ENCODE measurements at places on chromosomes 6 and 20. TPM values are rescaled to one million over a fixed set of nuclear protein-coding genes. Genes with fewer than 3 reads are reported as not detected.
A peak's percentile ranks its signal among the peaks of the same experiment; 100 is the strongest.

DNA sequence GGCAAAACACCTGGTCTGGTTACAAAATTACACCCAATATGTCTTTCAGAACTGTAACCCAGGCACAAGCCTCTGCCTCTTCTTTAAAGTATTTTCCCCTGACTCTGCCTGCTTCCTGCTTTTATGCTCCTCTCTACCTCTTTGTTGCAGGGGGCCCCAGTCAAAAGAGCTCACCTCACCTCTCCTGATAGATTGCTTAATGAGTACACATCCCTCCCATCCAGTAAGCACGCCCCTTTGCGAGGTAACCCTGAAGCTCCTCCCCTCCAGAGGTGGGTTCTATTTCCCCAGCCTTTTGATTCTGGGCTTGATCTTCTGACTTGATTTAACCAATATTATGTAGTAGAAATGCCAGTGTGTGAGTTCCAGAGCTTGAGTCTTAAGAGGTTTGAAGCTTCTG is 56.6 kb upstream of the EYA2 start:
- no peak overlapping the region for H3K4me3 ChIP-seq
- peaks cover 8% of the 10 kb centered on the region for H3K27me3 ChIP-seq
- no peak for DNase-seq

Gene SNAP25
- total RNA-seq, result 3.9 TPM

- no peaks in the 10 kb centered on the region for H3K4me1 ChIP-seq
- H3K27ac ChIP-seq, result no peak overlapping the region
- no peak for DNase-seq
- H3K27me3 ChIP-seq, result peaks cover 2% of the 10 kb centered on the region
- no peak overlapping the region for H3K4me3 ChIP-seq
Measured at GRCh38 chr20:62350098-62350628, 16.9 kb downstream of the LAMA5 start.

Gene RNF182
- not detected for total RNA-seq

DNA sequence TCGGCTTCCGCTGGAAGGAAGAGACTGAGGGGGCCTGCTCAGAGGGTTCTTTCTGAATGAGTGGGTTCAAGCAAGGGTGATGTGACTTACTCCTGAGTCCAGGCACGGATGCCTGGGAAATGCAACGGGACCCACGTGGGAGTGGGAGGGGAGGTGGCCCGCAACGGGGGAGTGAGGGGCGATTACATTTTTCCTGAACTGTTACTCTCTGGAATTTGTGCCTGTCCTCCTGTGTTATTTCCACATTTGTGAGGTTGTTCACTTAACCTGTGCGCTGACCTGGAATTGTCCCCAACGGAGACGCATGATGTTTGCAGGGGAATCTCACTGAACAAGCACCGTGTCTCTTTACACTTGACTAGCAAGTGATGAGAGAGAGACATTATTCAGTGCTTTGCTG is 209.4 kb downstream of the CDH4 start:
- no peak overlapping the region for H3K27ac ChIP-seq
- H3K4me3 ChIP-seq, result no peak overlapping the region
- DNase-seq, result no peak
- no peaks in the 10 kb centered on the region for H3K4me1 ChIP-seq
- H3K27me3 ChIP-seq, result no peaks in the 10 kb centered on the region
- H3K36me3 ChIP-seq, result no peaks in the 10 kb centered on the region

Gene ANGPT4
- total RNA-seq, result not detected

DNA sequence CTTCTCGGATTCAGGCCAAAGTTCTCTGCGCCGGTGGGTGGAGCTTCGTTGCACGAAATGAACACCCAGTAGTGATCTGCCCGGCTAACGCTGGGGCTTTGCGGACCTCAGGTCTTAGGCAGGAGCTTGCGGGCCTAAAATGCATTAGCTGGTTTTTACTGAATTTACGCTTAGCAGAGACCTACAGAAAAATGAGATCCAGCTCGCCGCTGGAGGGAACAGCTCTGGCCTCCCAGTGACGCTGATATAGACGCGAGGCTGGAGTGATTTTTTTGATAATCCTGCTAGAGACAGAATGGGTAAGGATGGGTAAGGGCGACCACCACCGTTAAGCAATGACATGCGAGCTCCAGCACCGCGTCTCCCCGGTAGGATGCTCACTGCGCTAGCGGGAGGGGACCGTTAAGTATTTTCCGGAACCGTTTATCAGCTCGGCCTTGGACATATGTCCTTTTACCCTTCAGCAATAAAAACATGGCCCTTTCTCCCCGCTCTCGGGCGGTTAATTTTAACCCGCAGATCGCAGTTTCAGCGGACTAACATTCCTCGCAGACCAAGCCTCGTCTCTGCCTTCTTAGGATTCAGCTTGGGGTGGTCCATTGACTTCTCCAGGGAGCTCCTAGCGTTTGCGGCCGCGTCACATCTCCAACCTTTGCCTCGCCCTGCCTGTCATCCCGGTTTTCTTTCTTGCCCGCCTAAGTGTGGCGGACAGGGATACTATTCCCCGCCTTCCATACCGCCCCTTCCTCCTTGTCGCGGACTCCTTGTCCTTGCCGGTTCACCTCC is 109.3 kb downstream of the GPX5 start:
- H3K4me1 ChIP-seq, result peaks cover 14% of the 10 kb centered on the region
- H3K36me3 ChIP-seq, result no peaks in the 10 kb centered on the region
- no peak for DNase-seq
- peak overlapping the region; percentile 37 for H3K4me3 ChIP-seq
- H3K27ac ChIP-seq, result peak overlapping the region; percentile 84
- peaks cover 47% of the 10 kb centered on the region for H3K27me3 ChIP-seq

Gene PLN
- not detected for total RNA-seq

Gene PCED1A
- 24.0 TPM for total RNA-seq

DNA sequence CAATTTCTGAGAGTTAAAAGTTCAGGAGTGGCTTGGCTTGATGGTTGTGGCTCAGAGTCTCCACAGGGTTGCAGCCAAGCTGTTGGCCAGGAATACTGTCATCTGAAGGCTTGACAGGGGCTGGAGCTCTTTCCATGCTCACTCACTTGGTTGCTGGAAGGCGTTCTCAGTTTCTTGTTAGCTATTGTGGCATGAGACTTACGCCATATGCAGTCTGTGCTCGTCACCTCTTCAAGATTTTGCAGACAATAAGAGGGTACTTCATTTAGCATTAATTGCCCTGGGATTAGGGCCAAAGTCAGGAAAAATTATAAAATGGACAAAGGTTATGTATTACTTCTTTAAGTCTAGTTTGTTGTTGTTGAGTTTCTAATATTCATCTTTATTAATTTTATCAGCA is 380.6 kb upstream of the MAP3K7 start:
- no peak overlapping the region for H3K27ac ChIP-seq
- H3K4me1 ChIP-seq, result no peaks in the 10 kb centered on the region
- H3K27me3 ChIP-seq, result no peaks in the 10 kb centered on the region
- H3K4me3 ChIP-seq, result no peak overlapping the region

Gene PRL
- total RNA-seq, result not detected
